ENCODE measurements at places on chromosomes 13 and 19. TPM values are rescaled to one million over a fixed set of nuclear protein-coding genes. Genes with fewer than 3 reads are reported as not detected.

- peaks cover 58% of the 10 kb centered on the region for H3K4me1 ChIP-seq
- H3K27me3 ChIP-seq: no peaks in the 10 kb centered on the region
- H3K27ac ChIP-seq: peak overlapping the region; percentile 23
- no peak overlapping the region for H3K4me3 ChIP-seq
Measured at GRCh38 chr19:47155148-47155547, 24.5 kb downstream of the SAE1 start.

GRCh38 chr19:51375504-51376221 is 3.2 kb upstream of the NKG7 start:
- H3K4me1 ChIP-seq: no peaks in the 10 kb centered on the region
- DNase-seq: no peak
- no peak overlapping the region for H3K27ac ChIP-seq

DNA sequence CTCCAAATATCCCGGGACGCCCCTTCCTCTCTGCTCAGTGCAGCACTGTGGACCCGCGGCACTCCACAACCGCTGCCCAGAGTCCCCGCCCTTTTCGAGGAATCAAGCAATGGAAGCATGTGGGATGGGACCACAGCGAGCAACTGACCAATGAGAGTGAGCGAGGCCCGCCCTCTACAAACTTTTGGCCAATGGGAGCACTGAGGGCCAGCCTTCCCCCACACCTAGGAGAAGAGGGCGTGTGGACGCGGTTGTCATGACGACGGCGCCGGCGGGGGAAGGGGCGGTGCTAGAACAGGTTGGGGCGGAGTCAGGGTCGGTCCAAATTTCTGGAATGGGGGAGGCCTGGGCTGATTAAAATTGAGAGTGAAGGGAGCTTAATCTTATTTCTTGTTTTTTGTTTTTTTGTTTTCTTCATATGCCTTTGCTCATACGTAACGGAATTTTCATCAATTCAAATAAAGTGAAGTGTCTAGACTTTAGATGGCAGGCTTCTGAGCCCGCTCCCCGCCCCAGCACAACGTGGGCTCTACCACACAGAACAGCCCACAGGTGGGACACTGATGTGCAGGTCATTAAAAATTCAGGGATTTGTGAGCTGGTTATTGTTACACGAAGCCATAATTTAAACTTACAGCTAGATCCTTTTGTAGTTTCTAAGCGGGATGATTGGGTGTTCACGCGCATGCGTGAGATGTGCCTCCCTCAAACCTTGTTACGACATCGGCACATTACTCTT is at the start of gene DNAAF3:
TSS of gene DNAAF3 (minus strand) at position 84 of the 739 bp plus-strand sequence. CDS start 200 bp downstream, outside the sequence.
- peak; percentile 95 for DNase-seq
- H3K36me3 ChIP-seq: no peaks in the 10 kb centered on the region
- peaks cover 71% of the 10 kb centered on the region for H3K27me3 ChIP-seq
- peaks cover 17% of the 10 kb centered on the region for H3K4me1 ChIP-seq
- H3K4me3 ChIP-seq: peak within 1 kb of the TSS; percentile 57
- H3K27ac ChIP-seq: no peak within 1 kb of the TSS

DNA sequence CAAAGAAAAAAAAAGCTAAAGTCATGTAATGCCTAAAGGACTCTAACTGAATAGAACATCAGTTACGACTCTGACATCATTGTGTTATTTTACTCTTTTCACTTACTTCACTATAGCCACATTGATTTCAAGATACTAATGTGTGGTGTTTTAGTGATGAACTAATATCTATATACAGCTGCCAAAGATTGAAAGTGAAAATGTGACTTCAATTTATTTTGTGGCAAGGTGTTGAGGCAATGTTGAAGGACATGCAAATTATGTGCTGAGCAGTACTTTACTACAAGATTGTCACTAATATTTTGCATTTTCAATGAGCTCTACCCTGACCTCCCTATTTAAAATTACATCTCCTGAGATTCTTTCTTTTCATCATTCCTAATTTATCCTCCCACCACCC is 1911.9 kb upstream of the PCDH20 start:
- H3K4me1 ChIP-seq: no peaks in the 10 kb centered on the region
- no peak overlapping the region for H3K27ac ChIP-seq
- no peak for DNase-seq
- H3K36me3 ChIP-seq: no peaks in the 10 kb centered on the region
- no peaks in the 10 kb centered on the region for H3K27me3 ChIP-seq

GRCh38 chr13:31629085-31629780 is 110.1 kb upstream of the RXFP2 start:
- H3K27ac ChIP-seq: no peak overlapping the region
- no peak for DNase-seq
- no peaks in the 10 kb centered on the region for H3K27me3 ChIP-seq
- H3K36me3 ChIP-seq: no peaks in the 10 kb centered on the region
- H3K4me1 ChIP-seq: no peaks in the 10 kb centered on the region

Gene STXBP2
- 256 TPM for total RNA-seq

Gene KISS1R
- not detected for total RNA-seq

Gene ONECUT3
- not detected for total RNA-seq
